ENCODE measurements at places on chromosomes 13 and 19.

- peak; percentile 6 for DNase-seq
Measured at GRCh38 chr13:49584771-49585182, 581 bp downstream of the RCBTB1 start.

DNA sequence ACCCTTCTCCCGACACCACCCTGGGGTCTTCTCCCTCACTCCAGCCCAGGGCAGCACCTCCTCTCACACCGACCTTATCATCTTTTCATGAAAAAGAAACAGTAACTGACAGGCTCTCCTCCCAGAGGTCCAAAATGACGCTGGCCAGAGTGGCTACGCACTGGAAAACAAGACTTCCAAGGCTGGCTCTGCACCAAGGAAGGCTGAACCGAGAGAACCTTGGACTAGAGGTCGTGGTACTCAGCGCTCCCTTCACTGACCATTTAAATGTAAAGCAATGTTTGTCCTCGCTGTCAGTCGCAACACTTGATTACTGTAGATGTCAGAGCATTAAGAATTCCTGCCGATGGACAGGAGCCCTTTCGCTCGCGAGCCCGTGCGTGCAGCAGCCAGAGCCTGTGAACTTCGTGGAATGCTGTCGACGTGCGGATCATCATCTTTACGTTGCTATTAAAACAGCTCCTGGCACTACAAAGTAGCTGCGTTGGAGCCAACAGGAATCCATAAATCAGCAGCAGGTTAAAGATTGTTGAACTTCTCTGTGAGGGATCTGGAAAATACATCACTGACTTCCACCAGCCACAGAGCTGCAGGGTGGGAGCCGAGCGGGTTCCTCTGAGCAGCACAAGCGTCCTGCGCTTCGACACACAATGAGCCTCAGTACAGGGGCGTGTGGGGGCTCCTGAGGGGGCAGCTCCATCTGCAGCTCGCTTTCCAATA, 125.5 kb upstream of the MCF2L start:
- no peak for DNase-seq

DNA sequence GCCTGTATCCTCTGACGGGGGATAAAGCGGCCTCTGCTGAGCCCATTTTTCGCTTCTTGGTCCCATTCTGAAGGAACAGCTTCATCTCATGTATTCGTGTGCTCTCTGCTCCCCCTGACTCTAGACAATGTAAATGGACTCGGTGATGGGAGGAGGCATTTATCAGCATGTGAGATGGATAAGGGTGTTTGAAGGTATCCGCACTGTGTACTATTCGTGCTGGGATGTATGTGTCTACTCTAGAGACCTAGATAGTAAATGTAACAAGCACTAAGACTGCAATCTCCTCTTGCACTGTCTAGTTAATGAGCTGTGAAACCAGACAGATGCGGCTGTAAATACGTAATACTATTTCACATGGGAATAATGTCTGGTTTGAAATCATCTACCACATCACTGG, 134.6 kb upstream of the ARGLU1 start:
- DNase-seq: no peak

GRCh38 chr19:58182577-58182988, 278 bp upstream of the ZNF274 start:
- DNase-seq: peak; percentile 90

- peak; percentile 22 for DNase-seq
Measured at GRCh38 chr13:84032116-84032515, 149.8 kb upstream of the SLITRK1 start.

DNA sequence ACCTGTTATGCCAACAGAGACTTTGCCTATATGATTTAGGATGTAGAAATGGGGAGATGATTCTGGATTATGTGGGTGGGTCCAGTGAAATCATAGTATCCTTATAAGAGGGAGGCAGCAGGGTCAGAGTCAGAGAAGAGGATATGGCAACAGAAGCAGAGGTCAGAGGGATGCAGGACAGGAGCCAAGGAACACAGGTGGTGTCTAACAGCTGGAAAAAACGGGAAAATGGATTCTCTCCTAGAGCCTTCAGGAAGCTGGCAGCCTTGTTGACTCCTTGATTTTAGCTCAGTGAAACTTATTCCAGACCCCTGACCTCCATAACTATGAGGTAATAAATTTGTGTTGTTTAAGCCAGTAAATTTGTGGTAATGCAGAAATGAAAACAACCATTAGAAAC, 28.8 kb upstream of the OXGR1 start:
- DNase-seq: no peak

- DNase-seq: no peak
Measured at GRCh38 chr13:100630555-100630954, 42.0 kb upstream of the GGACT start.

GRCh38 chr19:6057651-6058517, 52.4 kb downstream of the RFX2 start:
- no peak for DNase-seq

- DNase-seq: no peak
Measured at GRCh38 chr13:99414048-99414995, 87.0 kb upstream of the TM9SF2 start.

DNA sequence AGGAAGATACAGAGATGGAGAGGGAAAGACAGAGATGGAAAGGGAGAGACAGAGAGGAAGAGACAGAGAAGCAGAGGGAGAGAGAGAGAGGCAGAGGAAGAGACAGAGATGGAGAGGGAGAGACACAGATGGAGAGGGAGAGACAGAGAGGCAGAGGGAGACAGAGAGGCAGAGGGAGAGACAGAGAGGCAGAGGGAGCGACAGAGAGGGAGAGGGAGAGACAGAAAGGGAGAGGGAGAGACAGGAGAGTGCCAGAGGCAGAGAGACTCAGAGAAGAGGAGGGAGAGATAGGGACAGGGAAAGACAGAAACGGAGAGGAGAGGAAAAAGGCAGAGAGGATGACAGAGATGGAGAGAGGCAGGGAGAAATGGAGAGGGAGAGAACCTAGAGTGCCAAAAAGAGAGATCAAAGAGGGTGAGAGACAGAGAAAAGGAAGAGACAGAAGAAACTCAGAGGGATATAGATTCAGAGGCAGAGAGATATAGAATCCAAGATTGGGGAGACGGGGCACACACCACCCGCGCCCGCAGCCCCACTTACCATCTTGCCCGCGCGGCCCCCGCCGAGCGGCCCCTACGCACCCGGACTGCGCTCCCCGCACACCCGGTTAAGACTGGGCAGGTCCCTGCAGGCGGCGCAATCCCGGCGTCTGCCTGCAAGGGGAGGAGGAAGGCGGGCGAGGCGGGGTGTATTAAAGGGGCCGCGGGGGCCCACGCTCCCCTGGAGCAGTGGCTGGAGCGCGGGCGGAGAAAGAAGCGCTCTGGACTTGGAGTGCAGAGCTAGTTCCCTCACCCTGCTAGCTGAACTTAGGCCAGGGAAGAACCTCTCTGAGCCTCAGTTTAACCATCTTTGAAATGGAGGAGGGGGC, 10.7 kb downstream of the TM6SF2 start:
- DNase-seq: no peak

DNA sequence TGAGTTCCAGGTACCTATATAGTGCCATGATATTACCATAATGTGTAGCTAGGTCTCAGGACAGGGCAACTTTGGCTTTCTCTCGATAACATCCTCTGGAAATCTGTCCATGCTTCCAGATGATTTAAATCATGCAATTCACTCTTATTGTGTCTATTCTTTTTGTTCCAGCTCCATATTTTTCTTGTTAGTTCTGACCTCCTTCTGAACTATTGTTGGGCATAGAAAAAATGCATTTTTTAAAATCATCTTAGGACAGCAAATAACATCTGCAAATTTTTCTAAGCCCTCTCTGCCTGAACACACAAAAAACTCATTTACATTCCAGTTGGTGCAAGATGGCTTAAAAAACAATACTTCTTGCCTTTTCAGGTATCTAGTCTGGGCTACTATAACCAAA, 1561.0 kb upstream of the MIR17HG start:
- DNase-seq: no peak

DNA sequence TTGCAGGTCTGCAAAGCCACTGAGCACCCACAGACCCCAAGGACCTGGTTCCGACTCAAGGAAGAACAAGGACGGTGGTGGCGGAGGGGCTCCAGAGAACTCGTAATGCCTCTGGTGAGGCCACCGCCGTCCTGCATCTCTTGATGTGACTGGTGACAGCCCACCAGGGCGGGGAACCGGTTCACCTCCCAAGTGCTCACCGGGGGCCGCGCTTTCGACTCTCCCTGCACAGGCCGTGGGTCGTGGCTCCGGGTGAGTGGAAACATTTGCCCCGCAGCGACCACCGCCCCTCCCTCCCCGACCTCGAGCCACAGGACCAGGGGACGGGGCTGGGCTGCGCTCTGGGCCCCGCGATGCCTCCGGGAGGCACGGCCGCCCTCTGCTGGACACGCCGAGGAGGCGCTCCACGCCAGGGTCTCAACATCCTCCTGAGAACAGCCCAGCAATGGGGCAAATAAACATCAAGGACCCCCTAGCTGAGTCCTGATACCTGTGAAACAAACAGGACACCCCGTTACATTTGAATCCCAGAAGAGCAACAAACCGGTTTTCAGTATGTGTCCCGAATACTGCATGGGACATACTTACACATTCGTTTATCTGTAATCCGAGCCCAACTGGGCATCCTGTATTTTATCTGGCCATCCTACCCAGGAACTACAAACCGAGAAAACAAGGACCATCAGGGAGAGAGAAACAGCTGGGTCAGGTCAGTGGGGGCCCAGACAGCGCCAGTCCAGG, 3.9 kb upstream of the PLPP2 start:
- DNase-seq: no peak

DNA sequence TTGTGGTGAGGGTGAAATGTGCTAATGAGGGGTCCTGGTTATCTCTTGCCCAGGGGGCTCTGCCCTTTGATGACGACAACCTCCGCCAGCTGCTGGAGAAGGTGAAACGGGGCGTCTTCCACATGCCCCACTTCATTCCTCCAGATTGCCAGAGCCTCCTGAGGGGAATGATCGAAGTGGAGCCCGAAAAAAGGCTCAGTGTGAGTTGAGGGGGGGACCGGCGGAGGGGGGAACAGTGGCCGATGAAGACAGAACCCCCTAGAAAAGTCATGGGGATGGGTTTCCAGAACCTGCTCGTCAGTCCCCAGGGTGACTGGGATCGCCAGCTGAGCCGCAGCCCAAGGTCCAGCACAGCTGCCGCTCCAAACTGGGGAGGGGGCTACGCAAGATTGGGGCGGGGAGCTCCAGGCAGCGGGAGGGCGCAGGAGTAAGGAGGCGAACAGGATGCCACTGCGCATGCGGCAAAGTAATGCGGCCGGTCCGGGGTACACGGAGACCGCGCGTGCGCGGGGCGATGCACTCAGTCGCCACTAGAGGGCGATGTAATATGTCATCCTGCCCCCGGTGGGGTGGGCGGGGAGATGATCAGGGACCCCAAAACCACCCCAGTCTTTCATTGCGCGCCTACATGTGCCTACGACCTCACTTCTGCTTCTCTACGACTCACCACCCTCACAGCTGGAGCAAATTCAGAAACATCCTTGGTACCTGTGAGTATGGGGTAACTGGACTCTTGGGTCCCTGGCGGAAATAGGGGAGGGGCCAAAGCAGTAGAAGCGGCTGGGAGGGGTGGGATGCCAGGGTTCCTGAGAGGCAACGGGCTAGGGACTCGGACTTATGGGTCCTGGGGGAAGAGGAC, 17.9 kb downstream of the BRSK1 start:
- peak; percentile 64 for DNase-seq

GRCh38 chr19:49894879-49895565, 1.7 kb downstream of the IL4I1 start:
- no peak for DNase-seq

- peak; percentile 64 for DNase-seq
Measured at GRCh38 chr13:90640976-90641375, 706.5 kb upstream of the MIR17HG start.

GRCh38 chr13:30021611-30022010, 171.2 kb upstream of the UBL3 start:
- peak; percentile 30 for DNase-seq

DNA sequence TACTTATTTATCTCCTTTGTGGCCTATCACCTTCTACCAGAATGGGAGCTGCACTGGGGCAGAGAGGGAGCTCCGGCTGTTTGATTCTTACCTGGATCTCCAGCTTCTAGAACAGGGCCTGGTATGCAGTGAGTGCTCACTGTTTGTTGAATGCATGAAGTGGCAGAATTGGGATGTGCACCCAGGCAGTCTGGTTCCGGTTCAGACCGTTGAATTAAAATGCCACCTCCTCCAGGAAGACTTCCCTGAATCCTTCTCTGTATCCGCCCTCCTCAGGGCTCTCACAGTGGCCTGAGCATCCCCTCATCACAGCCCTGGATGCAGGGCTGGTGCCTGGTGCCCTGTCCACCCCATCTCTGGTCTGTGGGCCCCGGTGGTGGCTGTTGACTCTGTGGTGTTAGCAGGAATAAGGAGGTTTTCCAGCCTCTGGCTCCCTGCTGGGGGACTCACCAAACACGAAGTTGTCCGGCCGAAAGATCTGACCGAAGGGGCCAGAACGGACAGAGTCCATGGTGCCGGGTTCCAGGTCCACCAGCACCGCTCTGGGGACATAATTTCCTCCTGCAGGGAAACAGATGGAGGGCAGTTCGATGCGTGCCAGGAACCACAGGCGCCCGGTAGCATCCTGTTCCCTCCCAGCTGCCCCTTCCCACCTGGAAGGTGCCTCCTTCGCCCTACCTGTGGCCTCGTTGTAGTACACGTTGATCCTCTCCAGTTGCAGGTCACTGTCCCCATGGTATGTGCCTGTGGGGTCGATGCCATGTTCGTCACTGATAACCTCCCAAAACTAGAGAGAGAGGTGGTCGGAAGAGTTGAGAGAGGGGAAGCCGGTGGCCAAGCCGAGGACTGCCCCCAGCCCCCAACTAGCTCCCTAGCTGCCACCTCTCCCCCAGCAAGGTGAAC, 1.0 kb downstream of the TUBB4A start:
- no peak for DNase-seq

- no peak for DNase-seq
Measured at GRCh38 chr13:63010072-63010658, 1594.5 kb upstream of the PCDH20 start.

DNA sequence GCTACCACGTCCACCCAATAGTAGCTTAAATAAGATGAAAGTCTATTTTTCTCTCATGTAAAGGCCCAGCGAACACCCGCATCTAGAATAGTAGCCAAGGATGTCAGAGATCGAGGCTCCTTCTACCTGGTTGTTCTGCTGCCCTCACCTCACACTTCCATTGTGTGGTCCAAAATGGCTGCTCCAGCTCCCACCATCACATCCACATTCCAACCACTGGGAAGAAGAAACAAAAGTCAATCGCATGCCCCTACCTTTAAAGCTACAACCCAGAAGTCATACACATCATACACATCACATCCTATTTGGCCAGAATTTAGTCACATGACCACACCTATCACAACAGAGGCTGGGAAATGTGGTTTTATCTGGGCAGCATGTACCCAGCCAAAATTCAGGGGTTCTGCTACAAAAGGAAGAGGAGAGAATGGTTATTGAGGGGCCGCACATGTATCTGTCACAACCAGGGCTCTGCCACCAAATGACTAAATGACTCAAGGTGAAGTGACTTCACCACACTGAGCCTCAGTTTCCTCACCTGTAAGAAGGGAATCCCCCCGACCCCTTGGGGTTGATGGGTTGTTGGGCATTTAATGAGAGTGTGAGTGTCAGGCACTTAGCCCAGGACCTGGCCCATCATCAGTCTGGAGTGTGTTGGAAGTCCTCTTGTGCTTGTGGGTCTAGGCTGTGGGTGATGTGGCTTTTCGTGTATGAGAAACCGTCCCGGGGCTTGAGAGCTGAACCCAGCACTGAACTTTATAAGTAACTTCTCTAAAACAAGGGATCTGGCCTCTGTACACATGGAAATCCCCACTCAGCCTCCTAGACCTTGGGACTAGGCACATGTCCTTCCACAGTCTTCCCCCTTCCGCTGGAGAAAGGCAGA, 10.2 kb upstream of the CBLC start:
- no peak for DNase-seq

Data from fibroblast of skin of back (primary cell).